ENCODE measurements at places on chromosomes 16 and 17. TPM values are rescaled to one million over a fixed set of nuclear protein-coding genes. Genes with fewer than 3 reads are reported as not detected.

- no peak for DNase-seq
These were observed 542.2 kb downstream of the CDH11 start for GRCh38 chr16:64579712-64580111.

NEUROD2 gene
- not detected for total RNA-seq

DNA sequence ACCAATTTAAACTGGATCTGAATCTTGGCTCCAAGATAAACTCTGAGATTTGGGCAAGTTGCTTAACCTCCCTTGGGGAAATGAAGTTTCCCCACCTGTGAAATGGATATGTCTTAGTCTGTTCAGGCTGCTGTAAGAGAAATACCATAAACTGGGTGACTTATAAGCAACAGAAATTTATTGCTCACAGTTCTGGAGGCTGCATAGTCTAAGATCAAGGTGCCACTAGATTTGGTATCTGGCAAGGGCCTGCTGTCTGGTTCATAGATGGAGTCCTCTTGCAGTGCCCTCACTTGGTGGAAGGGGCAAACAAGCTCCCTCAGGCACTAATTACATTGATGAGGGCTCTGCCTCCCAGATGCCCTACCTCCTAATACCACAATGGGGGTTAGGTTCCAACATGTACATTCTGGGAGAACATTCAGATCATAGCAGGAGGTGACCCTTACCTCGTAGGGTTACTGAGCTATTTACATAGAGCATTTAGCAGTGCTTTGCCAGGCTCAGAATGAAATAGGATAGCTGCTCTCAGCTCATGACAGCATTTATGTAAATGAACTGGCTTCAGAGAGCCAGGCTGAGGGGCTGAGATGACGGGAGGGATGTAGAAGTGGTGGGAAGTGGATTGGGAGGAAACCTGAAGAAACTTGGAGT is 83.9 kb downstream of the SPECC1 start:
- no peak for DNase-seq

RNU2-1 gene
- 3,750 TPM for total RNA-seq

DNA sequence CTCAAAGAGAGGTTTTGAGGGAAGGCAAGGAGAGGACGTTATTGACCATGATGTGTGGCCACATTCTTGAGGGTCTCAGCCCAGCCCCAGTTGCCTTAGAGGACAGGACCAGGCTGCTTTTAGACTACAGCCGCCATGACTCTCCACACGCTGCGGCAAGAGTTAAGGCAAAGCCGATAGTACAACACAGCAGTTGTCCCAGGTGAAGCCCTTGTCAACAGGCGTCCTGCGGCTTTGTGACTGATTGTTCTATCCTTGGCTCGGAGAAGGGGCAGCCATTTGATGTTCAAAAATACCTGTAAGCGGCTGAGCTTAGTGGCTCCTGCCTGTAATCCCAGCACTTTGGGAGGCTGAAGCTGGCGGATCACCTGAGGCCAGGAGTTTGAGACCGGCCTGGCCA is 28.8 kb downstream of the TMEM92 start:
- DNase-seq, result no peak

GRCh38 chr17:77208217-77208808 is 67.5 kb downstream of the SEC14L1 start:
- DNase-seq, result peak; percentile 8

- no peak for DNase-seq
These were observed 60.7 kb downstream of the HS3ST3A1 start for GRCh38 chr17:13541032-13541480.

GRCh38 chr17:16975744-16976625 is 4.1 kb upstream of the TNFRSF13B start:
- DNase-seq, result no peak

GRCh38 chr16:71406724-71407123 is 35.1 kb downstream of the TLE7 start:
- no peak for DNase-seq

DNA sequence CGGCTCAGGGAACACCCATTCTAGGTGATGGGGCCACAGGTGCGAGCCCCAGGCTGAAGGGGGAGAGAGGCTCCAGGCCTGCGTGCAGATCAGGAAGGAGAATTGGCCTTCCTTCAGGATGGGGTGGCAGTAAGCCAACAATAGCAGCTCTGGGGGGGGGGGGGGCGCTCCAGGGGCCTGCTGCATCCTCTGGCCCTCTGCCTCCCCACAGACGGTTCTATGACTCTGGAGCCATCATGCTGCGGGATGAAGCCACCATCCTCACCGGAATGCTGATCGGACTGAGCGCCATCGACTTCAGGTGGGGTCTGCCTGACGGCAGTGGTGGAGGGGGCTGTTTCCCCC is 6.1 kb downstream of the RUNDC3A start:
- DNase-seq, result no peak

- DNase-seq, result peak; percentile 2
These were observed 6.6 kb upstream of the ARMC5 start for GRCh38 chr16:31452631-31453106.

KRT20 gene
- 1,810 TPM for total RNA-seq

GRCh38 chr17:36890398-36891168 is 46.7 kb upstream of the LHX1 start:
- no peak for DNase-seq

HOXB3 gene
- total RNA-seq, result 43.4 TPM

DNA sequence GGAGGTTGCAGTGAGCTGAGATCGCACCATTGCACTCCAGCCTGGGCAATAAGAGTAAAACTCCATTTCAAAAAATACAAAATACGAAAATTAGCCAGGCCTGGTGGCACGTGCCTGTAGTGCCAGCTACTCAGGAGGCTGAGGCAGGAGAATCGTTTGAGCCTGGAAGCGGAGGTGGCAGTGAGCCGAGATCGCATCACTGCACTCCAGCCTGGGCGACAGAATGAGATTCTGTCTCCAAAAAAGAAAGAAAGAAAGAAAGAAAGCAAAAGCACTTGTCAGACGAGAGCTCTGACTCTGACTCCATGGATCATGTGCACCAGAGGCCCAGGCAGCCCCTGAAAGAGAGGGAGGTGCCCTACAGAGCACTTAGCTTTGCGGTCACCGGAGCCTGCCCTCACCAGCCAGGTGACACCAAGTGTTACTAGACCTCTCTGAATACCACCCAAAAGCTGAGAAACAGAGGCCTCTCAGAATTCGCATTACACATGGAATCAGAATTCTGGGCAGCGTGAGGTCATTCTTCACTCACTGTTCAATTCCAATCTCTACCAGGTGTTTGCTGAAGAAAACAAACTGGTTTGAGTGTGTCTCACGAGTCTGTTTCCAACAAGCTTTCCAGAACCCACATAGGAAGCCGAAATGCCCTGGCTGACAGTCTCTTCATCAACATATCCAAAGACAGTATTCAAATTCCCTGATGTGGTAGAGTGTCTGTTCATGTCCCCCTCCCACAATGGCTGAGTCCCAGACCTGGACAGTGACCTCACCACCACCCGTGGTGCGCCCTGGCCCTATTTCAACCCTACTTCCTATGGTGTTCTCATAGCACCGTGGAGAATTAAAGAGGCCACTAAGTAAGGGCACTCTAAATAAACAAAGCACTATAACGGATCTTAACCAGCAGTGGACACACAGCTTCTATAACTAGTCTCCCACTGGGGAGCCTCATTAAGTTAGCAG is 1.5 kb downstream of the FLCN start:
- DNase-seq, result peak; percentile 50

GRCh38 chr17:28230011-28230410 is 89.0 kb upstream of the TMEM97 start:
- DNase-seq, result no peak

SEPTIN12 gene
- total RNA-seq, result not detected

- DNase-seq, result peak; percentile 29
These were observed 42.2 kb downstream of the CCDC57 start for GRCh38 chr17:82170412-82170961.

KCNJ12 gene
- 0.67 TPM for total RNA-seq
